MCF 10A (cell line): ENCODE measurements at places on chromosomes 5 and 9. TPM values are rescaled to one million over a fixed set of nuclear protein-coding genes. Genes with fewer than 3 reads are reported as not detected.

GRCh38 chr9:21251190-21251589 lies 11.4 kb upstream of the IFNA14 start:
- no peak for DNase-seq

DNA sequence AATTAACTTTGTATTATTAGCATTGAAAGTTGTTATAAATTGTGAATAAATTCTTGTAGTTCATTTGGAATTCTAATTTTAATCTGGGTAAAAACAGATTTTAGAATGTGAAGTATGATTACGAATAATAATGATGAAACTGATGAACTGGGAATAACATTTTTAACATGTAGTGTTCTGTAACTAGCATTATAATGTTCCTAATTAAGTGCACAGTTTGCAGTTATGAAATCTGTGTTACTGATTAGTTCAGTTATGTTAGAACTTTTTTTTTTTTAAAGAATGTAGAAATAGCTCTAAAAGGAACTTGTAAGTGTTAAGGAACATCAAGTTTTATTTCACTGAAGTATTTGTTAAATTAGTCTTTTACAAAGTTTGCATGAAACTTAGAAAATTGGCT lies 48.9 kb upstream of the EIF4EBP3 start:
- no peak for DNase-seq

DNA sequence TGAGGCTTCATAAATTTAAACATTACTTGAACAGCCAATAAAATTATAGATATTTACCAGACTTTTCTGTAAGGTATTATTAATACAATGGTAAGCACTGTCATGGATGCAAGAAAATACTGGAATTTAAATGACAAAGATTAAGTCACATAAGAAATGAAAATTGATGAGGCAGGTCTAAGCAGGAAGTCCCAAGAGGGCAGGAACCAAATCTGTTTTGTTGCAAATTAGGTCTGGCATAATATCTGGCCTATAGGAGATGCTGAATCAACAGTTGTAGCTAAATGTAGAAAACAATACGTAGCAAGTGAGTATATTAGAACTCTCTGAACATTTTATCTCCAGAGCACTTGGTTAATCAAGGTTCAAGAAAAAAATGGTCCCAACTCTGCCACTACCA lies 142.5 kb downstream of the EBF1 start:
- DNase-seq = no peak

- no peak for DNase-seq
Observed at GRCh38 chr9:130266236-130267098, 907 bp downstream of the HMCN2 start.

GRCh38 chr5:170590566-170590965 lies 86.7 kb downstream of the KCNIP1 start:
- no peak for DNase-seq

- DNase-seq = no peak
Observed at GRCh38 chr5:53826504-53826903, 266.1 kb downstream of the NDUFS4 start.

DNA sequence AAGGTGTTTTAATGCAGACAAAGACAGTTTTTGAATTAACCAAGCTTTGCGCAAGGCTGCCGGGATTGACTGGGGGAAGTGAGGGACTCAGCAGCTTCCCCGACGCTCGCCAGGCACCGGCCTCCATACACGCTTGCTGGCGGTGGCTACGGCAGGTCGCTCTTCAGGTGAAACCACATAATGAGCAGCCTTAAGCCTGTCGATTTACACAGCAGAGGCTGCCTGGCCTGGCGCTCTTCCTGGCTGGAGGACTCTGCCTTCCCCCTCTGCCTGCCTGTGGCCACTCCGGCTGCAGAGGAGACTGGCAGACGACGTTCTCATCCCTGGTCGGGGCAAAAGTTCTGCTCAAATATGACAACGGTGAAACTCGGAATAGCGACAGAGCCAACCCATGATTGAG lies 9.0 kb upstream of the NOTCH1 start:
- DNase-seq = no peak

GRCh38 chr5:72855821-72856220 lies 39.4 kb downstream of the TNPO1 start:
- DNase-seq = no peak

DNA sequence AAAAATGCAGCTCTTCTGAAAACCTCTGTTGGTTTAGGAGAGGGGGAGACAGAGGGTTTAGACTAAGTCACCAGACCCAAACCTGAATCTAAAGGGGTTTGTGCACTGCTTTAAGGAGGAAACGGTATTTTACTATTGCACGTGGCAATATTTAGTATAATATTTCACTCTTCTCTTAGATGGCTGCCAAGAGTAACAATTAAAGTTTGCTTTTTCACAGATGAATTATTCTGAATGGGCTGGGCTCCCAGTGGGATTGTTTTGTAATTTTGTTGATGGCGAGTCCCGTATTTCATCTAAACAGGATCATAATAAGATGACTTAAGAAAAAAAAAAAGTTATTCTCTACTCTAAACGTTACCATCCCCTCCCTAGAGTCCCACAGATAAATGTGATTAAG lies 245.4 kb downstream of the PCSK5 start:
- peak; percentile 43 for DNase-seq

TSSK1B gene
- total RNA-seq = 0.35 and 0.39 TPM in 2 replicates

CYLC2 gene
- total RNA-seq = not detected in 2 replicates

CSF1R gene
- 0.88 and 1.6 TPM in 2 replicates for total RNA-seq

MARCHF11 gene
- total RNA-seq = not detected in 2 replicates
